ENCODE measurements at places on chromosomes 12 and 14. TPM values are rescaled to one million over a fixed set of nuclear protein-coding genes. Genes with fewer than 3 reads are reported as not detected.

DNA sequence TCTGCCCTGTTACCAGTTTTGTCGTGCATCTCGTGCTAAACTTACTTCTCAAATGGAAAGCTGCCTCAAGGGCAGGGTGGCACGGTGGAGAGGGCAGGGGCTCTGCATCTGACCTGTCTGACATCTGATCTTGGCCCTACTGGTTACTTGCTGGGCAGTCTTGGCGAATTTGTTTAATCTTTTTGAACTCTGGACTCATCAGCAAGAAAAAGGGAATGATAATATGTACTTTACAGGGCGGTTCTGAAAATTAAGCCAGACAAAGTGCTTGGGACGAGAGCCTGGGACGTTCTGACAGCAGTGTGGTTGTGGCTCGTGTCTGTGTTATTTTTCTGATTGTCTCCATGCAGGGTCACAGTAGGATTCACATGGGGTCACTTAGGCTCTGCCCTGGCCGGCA is 659.3 kb downstream of the VRK1 start:
- no peak for DNase-seq

Gene RND1
- total RNA-seq = 1.1 TPM

GRCh38 chr14:58354808-58355207 is 40.9 kb upstream of the TOMM20L start:
- no peak for DNase-seq

DNA sequence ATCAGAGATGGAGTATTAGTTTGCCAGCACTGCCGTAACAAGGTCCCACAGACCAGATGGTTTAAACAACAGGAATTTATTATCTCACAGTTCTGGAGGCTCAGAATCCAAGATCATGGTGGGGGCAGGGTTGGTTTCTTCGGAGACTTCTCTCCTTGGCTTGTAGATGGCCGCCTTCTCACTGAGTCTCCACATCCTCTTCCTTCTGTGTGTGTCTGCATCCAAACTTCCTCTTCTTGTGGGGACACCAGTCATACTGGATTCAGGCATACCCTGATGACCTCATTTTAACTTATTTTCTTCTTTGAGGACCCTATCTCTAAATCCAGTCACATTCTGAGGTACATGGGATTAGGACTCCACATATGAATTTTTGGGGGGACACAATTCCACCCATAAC is 455.5 kb downstream of the RGS6 start:
- DNase-seq = no peak

DNA sequence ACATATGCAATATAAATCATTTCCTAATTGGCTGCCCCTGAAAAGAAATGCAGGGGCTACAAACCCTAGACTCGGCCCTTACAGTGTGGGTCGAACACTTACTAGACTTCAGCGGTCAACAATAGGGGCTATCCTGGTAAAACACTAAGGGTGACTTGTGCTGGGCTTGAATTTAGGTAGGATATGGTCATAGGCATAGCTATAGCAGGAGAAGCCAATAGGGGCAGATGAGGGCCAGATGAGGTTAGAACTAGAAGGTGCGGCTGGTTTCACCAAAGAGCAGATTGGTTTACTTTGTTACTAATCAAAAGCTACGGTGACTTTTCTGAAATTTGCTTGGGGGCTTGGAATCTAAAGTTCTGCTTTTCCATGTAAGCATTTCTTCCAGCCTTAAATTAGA is 282.3 kb upstream of the DIO2 start:
- DNase-seq = no peak

Gene HOXC6
- 6.0 TPM for total RNA-seq

GRCh38 chr14:32186248-32186647 is 15.6 kb upstream of the RNU6-7 start:
- no peak for DNase-seq

- no peak for DNase-seq
Measured at GRCh38 chr14:60585676-60586075, 63.6 kb downstream of the SIX1 start.
